ENCODE measurements at places on chromosomes 7 and 10. TPM values are rescaled to one million over a fixed set of nuclear protein-coding genes. Genes with fewer than 3 reads are reported as not detected.
A peak's percentile ranks its signal among the peaks of the same experiment; 100 is the strongest.

- H3K4me1 ChIP-seq = no peaks in the 10 kb centered on the region
- H3K27me3 ChIP-seq = no peaks in the 10 kb centered on the region
Measured at GRCh38 chr10:73376679-73377078, 18.0 kb upstream of the CFAP70 start.

GRCh38 chr7:50791938-50792341 is 9.2 kb upstream of the GRB10 start:
- H3K27ac ChIP-seq = no peak overlapping the region
- peaks cover 6% of the 10 kb centered on the region for H3K27me3 ChIP-seq
- no peak for DNase-seq
- H3K4me3 ChIP-seq = peak overlapping the region; percentile 39
- H3K4me1 ChIP-seq = peaks cover 4% of the 10 kb centered on the region

GRCh38 chr10:17214971-17215781 is 12.9 kb upstream of the VIM start:
- no peaks in the 10 kb centered on the region for H3K4me1 ChIP-seq
- H3K4me3 ChIP-seq = no peak overlapping the region
- H3K27me3 ChIP-seq = no peaks in the 10 kb centered on the region
- DNase-seq = no peak
- no peaks in the 10 kb centered on the region for H3K36me3 ChIP-seq

DNA sequence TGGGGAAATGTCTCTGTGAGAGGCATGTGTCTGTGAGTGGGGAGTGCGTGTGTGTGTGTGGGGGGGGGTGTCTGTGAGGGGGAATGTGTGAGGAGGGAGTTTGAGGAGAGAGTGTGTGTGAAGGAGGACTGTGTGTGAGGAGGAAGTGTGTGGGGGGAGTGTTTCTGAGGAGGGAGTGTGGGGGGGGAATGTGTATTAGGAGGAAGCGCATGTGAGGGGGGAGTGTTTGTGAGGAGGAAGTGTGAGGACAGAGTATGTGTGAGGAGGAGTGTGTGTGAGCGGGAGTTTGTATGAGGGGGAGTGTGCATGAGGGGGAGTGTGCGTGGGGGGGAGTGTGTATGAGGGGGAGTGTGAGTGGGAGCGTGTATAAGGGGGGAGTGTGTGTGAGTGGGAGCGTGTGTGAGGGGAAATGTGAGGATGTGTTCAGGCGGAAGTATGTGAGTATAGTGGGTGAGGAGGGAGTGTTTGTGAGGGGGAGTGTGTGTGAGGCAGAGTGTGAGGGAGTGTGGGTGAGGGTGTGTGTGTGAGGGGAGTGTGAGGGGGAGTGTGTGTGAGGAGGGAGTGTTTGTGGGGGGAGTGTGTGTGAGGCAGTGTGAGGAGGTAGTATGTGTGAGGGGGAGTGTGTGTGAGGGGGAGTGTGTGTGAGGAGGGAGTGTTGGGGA is 21.8 kb upstream of the PTPRN2 start:
- H3K27ac ChIP-seq = no peak overlapping the region
- H3K4me1 ChIP-seq = no peaks in the 10 kb centered on the region
- H3K4me3 ChIP-seq = no peak overlapping the region
- no peak for DNase-seq

- no peaks in the 10 kb centered on the region for H3K36me3 ChIP-seq
- peak; percentile 56 for DNase-seq
- no peaks in the 10 kb centered on the region for H3K27me3 ChIP-seq
- H3K4me3 ChIP-seq = peak overlapping the region; percentile 100
Measured at GRCh38 chr7:2242541-2243429, 759 bp downstream of the NUDT1 start.

GRCh38 chr10:30378201-30378995 is 29.3 kb upstream of the MTPAP start:
- H3K4me3 ChIP-seq = no peak overlapping the region
- no peak for DNase-seq
- no peaks in the 10 kb centered on the region for H3K4me1 ChIP-seq
- H3K36me3 ChIP-seq = no peaks in the 10 kb centered on the region
- H3K27ac ChIP-seq = no peak overlapping the region

The HOXA13 gene
- total RNA-seq = 22.7 TPM

The ASIC3 gene
- total RNA-seq = 1.0 TPM

The VENTX gene
- 0.24 TPM for total RNA-seq
